Chondrocyte (in vitro differentiated cells): ENCODE measurements at places on chromosomes 4 and X. TPM values are rescaled to one million over a fixed set of nuclear protein-coding genes. Genes with fewer than 3 reads are reported as not detected.

DNA sequence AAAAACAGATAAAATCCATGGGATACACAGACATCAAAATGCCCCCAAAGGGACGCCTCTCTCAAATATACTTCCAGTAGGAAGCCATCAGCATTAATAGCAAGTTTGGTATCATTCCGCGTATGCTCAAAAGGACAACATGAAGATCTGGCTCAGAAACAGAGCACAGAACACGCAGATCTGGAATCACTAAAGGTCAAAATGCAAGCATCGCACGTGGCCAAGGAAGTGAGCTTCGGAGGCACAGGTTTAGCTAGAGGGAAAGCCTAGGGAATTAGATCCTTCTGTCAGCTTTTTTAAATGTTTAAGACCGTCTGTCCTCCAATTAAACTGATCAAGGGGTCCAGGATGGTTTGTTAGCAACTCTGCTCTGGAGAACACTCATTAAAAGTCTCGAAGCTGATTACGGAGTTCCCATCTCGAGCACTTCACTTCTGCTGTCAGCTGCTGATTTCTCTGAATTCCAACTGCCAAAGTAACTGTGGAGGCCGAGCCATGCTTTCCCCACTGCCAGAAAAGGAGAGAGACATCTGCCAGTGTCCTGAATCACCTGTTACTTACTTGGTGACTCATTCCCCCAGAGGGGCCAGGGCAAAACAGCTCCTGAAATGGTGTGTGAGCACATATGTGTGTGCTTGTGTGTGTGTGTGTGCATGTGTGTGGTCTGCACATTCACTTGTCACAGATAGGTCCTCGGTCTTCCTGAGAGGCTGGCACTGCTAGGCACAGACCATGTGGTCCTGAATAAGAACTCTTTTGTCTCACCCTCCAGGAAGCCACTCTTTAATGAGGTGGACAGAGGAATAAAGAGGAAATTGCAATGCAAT is 177.7 kb upstream of the PPARGC1A start:
- H3K27ac ChIP-seq, result no peak overlapping the region
- H3K4me3 ChIP-seq, result no peak overlapping the region
- no peaks in the 10 kb centered on the region for H3K27me3 ChIP-seq
- peaks cover 16% of the 10 kb centered on the region for H3K4me1 ChIP-seq

DNA sequence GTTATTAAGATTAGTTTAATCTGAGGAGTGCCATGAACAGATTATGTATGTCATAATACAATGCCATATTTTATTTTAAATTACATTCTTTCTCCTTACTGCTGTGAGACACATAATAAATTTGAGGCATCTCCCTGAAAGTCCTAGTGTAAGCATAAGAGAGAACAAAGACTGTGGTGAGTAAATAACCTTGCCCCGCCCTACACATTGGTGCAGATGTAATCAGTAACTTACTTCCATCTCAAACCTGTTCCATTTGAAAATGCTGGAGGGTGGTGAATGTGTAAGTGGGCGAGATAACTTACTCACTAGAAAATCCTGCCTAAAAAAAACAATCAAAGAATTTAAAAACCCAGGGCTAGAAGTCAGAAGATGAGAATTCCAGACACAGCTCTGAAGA is 338.1 kb upstream of the SLIT2 start:
- H3K36me3 ChIP-seq, result peaks cover 6% of the 10 kb centered on the region
- peaks cover 3% of the 10 kb centered on the region for H3K27me3 ChIP-seq
- DNase-seq, result no peak
- no peaks in the 10 kb centered on the region for H3K4me1 ChIP-seq

DNA sequence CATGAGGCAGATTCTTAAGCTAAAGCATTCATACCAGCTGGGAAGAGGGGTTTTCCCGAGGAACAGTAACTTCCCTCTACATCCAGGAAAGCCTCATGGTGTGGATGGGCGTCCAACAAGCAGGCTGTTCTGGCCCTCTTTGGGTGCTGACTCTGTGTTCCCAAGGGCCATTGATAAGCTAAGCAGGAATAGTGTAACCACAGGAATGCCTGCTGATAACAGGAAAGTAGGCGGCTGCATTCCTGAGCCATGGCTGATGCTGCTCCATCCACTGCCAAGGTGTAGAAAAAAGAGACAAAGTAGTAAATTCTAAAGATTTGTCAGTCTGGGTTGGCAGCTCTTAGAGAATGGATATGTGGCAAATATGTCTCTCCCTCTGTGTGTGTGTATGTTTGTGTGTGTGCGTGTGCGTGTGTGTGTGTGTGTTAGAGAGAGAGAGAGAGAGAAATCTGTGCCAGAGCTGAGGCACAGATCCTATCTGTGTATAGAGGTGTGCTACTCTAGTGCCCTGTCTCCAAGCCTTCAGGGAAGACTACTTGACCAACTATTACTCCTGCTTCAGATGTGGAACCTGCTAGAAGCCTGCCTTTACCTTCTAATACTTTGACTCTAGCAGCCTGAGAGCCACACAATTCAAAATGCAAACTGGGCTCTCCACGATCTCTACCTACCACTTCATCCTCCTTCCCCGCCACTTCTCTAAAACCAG is 353.1 kb upstream of the NR3C2 start:
- no peak for DNase-seq
- no peak overlapping the region for H3K27ac ChIP-seq
- no peaks in the 10 kb centered on the region for H3K36me3 ChIP-seq
- H3K4me3 ChIP-seq, result no peak overlapping the region
- H3K27me3 ChIP-seq, result no peaks in the 10 kb centered on the region

GRCh38 chr4:151566053-151566452 is 157.1 kb downstream of the FHIP1A start:
- H3K4me3 ChIP-seq, result no peak overlapping the region
- H3K36me3 ChIP-seq, result peaks cover 2% of the 10 kb centered on the region
- DNase-seq, result no peak
- no peak overlapping the region for H3K27ac ChIP-seq
- peaks cover 6% of the 10 kb centered on the region for H3K4me1 ChIP-seq

DNA sequence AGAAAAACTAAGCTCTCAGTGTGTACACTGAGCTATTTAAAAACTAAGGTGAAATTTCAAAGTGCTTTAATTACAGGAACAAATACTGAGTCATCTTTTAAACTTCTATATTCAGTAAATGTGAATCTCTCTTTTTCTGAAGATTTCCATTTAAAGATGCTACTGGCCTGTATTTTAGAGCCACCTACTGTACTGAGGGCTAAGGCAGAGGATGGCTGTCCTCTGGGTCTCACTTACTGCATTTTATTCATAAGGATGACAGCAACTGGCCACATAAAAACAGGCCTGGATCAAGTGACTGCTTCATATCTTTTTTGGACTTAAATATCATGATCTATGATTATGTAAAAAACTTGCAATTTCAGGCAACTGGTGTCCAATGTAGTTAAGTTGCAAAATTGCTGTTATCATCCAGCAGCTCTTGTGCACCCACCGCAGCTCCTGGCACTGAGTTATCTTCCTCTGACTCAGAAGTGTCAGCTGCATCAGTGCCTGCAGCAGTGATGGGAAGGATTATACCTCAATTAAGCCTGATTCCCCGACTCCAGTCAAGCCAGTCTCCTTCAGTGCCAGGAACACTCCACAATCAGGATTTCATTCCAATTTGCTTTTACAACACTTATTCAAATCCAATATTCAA is 1073.7 kb downstream of the PDHA2 start:
- no peaks in the 10 kb centered on the region for H3K36me3 ChIP-seq
- H3K27me3 ChIP-seq, result peaks cover 3% of the 10 kb centered on the region
- DNase-seq, result no peak

DNA sequence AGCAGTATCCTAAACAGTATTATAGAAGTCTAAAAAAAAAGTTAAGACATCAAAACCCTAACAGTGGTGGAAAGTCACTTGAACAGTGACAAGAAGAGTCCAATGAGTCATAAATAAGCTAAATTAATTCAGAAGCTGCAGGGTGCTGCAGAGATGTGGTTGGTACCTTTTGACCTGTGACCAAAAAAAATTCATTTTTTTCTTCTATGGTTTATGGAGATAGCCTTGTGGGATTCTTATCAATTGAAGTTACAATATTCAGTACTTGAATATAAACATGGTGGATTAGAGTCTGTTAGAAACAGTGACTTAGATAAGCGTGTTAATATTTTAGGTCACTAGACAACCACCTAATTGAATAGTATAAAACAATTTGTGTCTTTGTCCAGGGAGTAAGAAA is 35.4 kb downstream of the CCSER1 start:
- H3K27ac ChIP-seq, result no peak overlapping the region
- H3K4me1 ChIP-seq, result no peaks in the 10 kb centered on the region
- no peaks in the 10 kb centered on the region for H3K27me3 ChIP-seq
- no peaks in the 10 kb centered on the region for H3K36me3 ChIP-seq
- DNase-seq, result no peak

GRCh38 chr4:31598639-31599038 is 878.5 kb downstream of the PCDH7 start:
- H3K4me1 ChIP-seq, result no peaks in the 10 kb centered on the region
- H3K27me3 ChIP-seq, result no peaks in the 10 kb centered on the region
- H3K27ac ChIP-seq, result no peak overlapping the region
- H3K4me3 ChIP-seq, result no peak overlapping the region
- H3K36me3 ChIP-seq, result no peaks in the 10 kb centered on the region
- no peak for DNase-seq

DNA sequence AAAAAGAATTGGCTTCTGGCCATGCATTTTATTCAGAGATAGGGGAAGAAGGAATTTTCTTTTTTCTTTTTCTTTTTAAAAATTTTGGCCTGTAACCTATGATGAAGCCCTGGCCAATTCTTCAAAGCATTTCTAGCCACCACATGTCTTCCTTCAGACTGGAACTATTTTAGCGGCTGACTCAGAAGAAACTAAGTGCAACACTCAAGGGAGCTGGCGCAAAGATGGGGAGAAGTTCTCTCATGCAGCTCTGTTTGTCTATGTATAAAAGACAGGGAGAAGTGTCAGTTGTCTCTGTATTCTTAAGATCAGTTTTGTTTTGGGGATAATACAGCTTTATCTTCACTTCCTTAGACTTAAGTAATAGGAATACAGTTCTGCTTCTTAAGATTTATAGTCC is 46.1 kb downstream of the MBNL3 start:
- peaks cover 6% of the 10 kb centered on the region for H3K36me3 ChIP-seq
- H3K27ac ChIP-seq, result no peak overlapping the region
- H3K27me3 ChIP-seq, result no peaks in the 10 kb centered on the region
- peaks cover 13% of the 10 kb centered on the region for H3K4me1 ChIP-seq

The ENPP6 gene
- not detected in 3 replicates for total RNA-seq
